ENCODE measurements at places on chromosomes 3 and 15. TPM values are rescaled to one million over a fixed set of nuclear protein-coding genes. Genes with fewer than 3 reads are reported as not detected.

SAMMSON gene
- not detected for total RNA-seq

SLC25A26 gene
- total RNA-seq = 12.9 TPM

DIS3L gene
- 37.3 TPM for total RNA-seq

P2RY13 gene
- not detected for total RNA-seq

PATL2 gene
- total RNA-seq = 80.7 TPM

POTEB3 gene
- not detected for total RNA-seq

CA12 gene
- total RNA-seq = not detected

HEG1 gene
- 16.9 TPM for total RNA-seq

DUOXA2 gene
- total RNA-seq = not detected

RASSF1 gene
- total RNA-seq = 105 TPM

GOLGA8Q gene
- total RNA-seq = 4.1 TPM

SLC22A14 gene
- 0.15 TPM for total RNA-seq

GRCh38 chr15:101309436-101310160 is 14.6 kb upstream of the SNRPA1 start:
- H3K27ac ChIP-seq = no peak overlapping the region
- H3K27me3 ChIP-seq = no peaks in the 10 kb centered on the region
- H3K4me3 ChIP-seq = no peak overlapping the region
- H3K36me3 ChIP-seq = no peaks in the 10 kb centered on the region

DNA sequence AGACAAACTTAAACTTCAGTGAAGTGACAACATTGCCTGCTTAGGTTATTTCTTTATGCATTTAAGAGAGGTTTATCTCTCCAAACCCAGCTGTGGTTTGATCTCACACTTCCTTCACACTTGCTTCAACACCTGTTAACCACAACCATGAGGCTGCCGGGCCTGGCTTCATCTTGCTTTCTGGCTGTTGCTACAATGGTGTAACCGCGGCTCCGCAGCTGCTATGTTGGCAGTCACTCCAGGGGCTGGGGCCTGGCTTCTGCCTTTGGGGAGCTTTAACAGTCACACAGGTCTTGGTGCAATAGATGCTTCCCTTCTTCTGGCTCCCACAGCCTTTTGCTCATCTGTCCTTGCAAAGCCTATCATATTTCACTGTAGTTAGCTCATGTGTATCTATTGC is 72.9 kb upstream of the MNS1 start:
- no peaks in the 10 kb centered on the region for H3K36me3 ChIP-seq
- H3K4me1 ChIP-seq = peaks cover 21% of the 10 kb centered on the region
- H3K27me3 ChIP-seq = no peaks in the 10 kb centered on the region
- no peak for DNase-seq
- no peak overlapping the region for H3K27ac ChIP-seq
- H3K4me3 ChIP-seq = no peak overlapping the region

DNA sequence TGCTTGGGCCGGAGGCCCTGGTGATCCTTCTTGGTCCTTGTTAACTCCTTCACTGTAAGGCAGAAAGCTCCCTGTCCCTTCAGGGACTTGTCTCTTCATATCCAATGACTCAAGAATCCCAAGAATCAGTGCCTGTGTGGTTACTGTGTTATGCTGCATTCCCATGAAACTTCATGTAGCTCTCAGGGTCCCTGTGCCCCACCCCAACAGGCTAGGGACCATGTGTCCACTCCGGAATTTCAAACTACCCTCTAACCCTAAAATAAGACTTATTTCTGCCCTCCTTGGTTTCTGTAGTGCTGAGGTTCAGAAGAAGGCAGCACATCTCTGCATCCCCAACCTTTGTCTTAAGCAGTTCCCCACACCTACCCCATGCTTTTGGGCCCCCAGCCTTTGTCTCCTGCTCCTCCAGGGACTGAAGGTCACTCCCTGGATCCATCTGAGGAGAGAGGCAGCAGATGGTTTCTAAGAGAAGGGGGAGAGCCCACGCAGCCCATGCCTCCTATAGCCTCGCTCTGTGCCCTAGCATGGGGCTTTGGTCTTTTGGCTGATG is 531 bp upstream of the MAP1A start:
- no peak for DNase-seq
- H3K4me1 ChIP-seq = peaks cover 5% of the 10 kb centered on the region
- H3K27ac ChIP-seq = no peak overlapping the region
- no peak overlapping the region for H3K4me3 ChIP-seq

DNA sequence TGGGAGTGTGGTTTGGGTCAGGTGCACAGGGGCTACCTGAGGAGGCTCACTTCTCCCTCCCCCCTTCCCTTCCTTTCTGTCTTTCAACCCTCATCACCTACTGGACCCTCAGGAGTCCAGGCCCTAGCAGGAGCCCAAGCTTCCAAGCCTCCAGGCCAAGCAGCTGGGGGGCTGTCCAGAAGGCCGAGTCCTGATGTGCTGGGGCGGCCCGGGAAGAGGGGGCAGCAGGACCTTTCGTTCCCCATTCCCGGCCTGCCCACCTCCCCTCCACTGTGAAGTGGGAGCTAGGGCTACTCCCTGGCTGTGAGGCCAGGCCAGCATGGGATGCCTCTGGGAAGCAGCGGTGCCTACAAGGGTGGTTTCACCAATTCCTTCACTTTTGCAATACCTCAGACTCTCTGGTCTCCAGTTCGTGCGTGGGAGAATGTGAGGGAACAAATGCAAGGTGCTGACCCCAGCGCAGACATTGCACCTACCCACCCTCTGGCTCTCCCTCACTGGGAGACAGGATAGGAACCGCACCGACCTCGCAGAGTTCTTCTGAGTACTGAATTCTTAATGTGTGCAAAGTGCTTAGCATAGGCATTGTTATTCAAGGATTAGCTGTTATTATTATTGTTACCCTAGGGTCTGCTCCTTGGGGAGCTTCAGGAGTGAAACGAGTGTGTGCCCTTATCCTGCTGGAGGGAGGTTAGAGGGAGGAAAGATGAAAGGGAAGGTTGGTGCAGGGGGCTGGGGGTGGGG is 2.5 kb downstream of the EPHB3 start:
- H3K4me1 ChIP-seq = peaks cover 14% of the 10 kb centered on the region
- H3K27me3 ChIP-seq = peaks cover 9% of the 10 kb centered on the region
- no peak overlapping the region for H3K27ac ChIP-seq
- DNase-seq = no peak
- no peak overlapping the region for H3K4me3 ChIP-seq

GRCh38 chr3:124529826-124530571 is 200.3 kb upstream of the UMPS start:
- DNase-seq = no peak
- no peaks in the 10 kb centered on the region for H3K4me1 ChIP-seq
- H3K4me3 ChIP-seq = no peak overlapping the region
- H3K27me3 ChIP-seq = no peaks in the 10 kb centered on the region

DNA sequence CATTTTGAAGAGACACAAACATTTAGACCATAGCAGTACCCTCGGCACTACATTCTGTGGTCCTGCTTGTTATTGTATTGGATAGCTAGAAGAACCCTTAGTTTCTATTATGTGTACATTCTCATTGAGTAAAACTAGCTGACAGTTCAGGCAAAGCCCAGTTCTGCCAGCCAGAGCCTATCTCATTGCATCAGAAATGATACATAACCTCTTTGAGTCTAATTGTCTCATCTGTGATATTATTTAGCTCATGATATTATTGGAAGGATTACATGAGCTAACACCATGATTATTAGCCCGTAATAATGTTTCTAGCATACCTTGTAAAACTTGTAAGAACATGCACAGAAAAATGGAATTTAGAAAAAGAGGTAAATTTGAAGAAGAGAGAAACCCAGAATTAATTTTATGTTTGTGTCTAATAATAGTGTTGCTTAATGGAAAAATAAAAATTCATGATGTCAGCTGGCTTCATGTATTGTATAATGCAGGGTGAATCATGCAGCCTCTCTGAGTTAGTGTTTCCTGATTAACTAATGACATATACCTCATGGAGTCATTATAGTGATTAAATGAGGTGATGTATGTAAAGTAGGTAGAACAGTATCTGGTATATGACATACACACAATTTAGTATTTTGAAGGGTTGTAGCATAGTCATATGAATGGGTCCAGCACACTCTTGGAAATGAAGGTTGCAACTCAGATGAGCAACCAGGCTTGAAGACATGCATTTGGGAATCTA is 339.4 kb upstream of the GRM7 start:
- no peak for DNase-seq
- H3K36me3 ChIP-seq = no peaks in the 10 kb centered on the region
- no peaks in the 10 kb centered on the region for H3K27me3 ChIP-seq
- no peak overlapping the region for H3K4me3 ChIP-seq

DNA sequence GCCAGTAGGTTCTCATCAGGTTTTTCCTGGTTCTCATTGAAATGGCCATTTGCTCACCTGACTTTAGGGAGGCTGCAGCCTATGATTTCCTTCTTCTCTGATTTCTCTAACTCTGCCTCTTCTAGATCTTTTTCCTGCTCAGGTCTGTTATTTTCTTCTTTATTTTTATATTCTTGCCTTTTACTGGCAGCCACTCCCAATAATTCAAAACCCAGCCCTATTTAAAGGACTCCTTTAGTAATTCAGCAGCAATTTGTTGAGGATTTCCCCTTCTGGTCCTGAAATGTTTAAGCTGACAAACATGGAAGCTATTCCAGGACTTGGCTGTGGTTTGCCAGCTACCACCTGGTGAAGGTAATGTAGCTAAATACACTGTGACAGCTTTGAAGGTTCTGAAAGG is 201.5 kb downstream of the ZMAT3 start:
- H3K27me3 ChIP-seq = no peaks in the 10 kb centered on the region
- no peak overlapping the region for H3K4me3 ChIP-seq
- H3K4me1 ChIP-seq = no peaks in the 10 kb centered on the region
- DNase-seq = no peak
- no peak overlapping the region for H3K27ac ChIP-seq

- no peaks in the 10 kb centered on the region for H3K4me1 ChIP-seq
- H3K36me3 ChIP-seq = peaks cover 8% of the 10 kb centered on the region
- no peaks in the 10 kb centered on the region for H3K27me3 ChIP-seq
- DNase-seq = no peak
These were observed 16.9 kb downstream of the ARIH2 start for GRCh38 chr3:48935530-48935929.

DNA sequence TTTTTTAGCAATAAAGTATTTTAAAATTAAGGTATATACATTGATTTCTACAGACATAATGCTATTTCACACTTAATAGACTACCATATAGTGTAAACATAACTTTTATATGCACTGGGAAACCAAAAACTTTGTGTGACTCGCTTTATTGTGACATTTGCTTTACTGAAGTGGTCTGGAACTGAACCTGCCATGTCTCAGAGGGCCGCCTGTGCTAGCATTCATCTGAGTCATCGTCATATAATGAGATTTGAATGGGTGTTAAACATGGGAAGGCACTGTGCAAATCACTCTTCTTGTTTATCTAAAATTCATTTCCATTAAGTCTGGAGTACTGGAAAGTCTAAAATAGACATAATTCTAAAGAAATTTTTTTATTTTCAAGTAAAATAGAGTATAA is 12.9 kb downstream of the EIF2AK4 start:
- H3K27ac ChIP-seq = no peak overlapping the region
- H3K36me3 ChIP-seq = no peaks in the 10 kb centered on the region
- H3K4me3 ChIP-seq = no peak overlapping the region
- H3K27me3 ChIP-seq = no peaks in the 10 kb centered on the region

- H3K27me3 ChIP-seq = no peaks in the 10 kb centered on the region
- H3K4me3 ChIP-seq = no peak overlapping the region
- no peaks in the 10 kb centered on the region for H3K36me3 ChIP-seq
- no peak overlapping the region for H3K27ac ChIP-seq
- H3K4me1 ChIP-seq = no peaks in the 10 kb centered on the region
These were observed 34.8 kb downstream of the COMMD2 start for GRCh38 chr3:149717391-149718056.

DNA sequence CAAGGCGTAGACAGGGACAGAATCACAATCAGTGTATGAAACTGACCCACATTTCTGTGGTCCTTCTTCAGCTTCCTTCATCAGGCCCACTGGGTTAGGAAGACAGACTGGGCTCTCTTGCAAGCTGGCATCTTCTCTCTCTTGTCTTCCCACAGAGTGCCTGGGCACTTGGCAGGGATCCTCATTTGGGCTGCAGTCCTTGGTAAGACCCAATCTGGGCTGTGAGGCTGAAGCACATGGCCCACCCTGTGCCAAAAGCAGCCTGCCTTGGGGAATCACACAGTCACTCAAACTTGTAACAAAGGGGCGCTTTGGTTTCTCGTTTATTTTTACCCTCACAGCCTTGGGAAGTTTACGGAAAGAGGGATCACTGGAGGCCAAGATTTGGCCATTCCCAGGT is 8.2 kb upstream of the EPHB3 start:
- no peaks in the 10 kb centered on the region for H3K27me3 ChIP-seq
- no peak overlapping the region for H3K27ac ChIP-seq
- peaks cover 54% of the 10 kb centered on the region for H3K4me1 ChIP-seq
- H3K4me3 ChIP-seq = no peak overlapping the region
- no peaks in the 10 kb centered on the region for H3K36me3 ChIP-seq

- H3K36me3 ChIP-seq = no peaks in the 10 kb centered on the region
- H3K4me1 ChIP-seq = no peaks in the 10 kb centered on the region
- DNase-seq = no peak
These were observed 53.9 kb upstream of the PLXNA1 start for GRCh38 chr3:126928921-126929474.

DNA sequence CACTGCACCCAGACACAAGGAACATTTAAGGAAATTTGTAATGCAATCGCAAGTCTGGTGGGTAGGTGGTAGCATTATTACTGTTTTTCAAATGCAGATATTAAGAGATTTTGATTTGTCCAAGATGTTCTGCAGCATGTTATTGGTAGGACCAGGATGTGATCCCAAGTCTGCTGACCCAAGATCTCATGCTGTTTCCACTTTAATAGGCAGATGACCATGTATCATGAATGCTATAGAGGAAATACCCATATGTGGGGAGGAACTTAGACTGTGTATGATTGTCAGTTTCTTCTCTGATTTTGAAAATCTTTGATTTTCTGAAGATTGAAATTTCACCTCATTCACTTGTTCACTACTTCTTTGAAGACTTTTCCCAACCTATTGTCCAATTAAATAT is 28.7 kb downstream of the ATP6V1A start:
- no peaks in the 10 kb centered on the region for H3K36me3 ChIP-seq
- H3K4me3 ChIP-seq = no peak overlapping the region
- no peaks in the 10 kb centered on the region for H3K27me3 ChIP-seq
- H3K4me1 ChIP-seq = no peaks in the 10 kb centered on the region

- DNase-seq = no peak
- H3K4me1 ChIP-seq = no peaks in the 10 kb centered on the region
- H3K27ac ChIP-seq = no peak overlapping the region
- no peaks in the 10 kb centered on the region for H3K27me3 ChIP-seq
These were observed 1.4 kb upstream of the STRA6 start for GRCh38 chr15:74203914-74204431.

DNA sequence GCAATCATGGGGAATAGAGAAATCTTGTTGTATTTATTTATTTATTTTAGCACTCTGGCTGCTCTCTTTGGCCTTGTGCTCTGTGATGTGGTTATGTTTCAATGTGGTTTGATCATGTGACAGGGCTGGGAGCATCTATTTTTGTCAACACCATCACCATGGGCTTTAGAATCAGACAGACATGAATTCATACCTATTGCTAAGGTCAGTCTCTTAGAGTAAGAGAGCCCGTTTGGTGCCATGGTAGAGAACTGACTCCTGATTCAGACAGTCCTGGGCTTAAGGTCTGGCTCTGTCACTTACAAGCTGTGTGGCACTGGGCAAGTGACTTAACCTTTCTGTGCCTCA is 157.0 kb downstream of the RYR3 start:
- H3K4me3 ChIP-seq = no peak overlapping the region
- H3K27me3 ChIP-seq = no peaks in the 10 kb centered on the region
- no peak overlapping the region for H3K27ac ChIP-seq
- no peak for DNase-seq
- no peaks in the 10 kb centered on the region for H3K4me1 ChIP-seq

GRCh38 chr15:98178861-98179260 is 218.4 kb downstream of the ARRDC4 start:
- no peaks in the 10 kb centered on the region for H3K4me1 ChIP-seq
- no peaks in the 10 kb centered on the region for H3K27me3 ChIP-seq
- no peak overlapping the region for H3K27ac ChIP-seq
- no peak for DNase-seq
